ENCODE measurements at places on chromosomes 2 and 18.

- peak; percentile 16 for DNase-seq
Observed at GRCh38 chr2:190119257-190119656, 56.7 kb upstream of the MSTN start.

DNA sequence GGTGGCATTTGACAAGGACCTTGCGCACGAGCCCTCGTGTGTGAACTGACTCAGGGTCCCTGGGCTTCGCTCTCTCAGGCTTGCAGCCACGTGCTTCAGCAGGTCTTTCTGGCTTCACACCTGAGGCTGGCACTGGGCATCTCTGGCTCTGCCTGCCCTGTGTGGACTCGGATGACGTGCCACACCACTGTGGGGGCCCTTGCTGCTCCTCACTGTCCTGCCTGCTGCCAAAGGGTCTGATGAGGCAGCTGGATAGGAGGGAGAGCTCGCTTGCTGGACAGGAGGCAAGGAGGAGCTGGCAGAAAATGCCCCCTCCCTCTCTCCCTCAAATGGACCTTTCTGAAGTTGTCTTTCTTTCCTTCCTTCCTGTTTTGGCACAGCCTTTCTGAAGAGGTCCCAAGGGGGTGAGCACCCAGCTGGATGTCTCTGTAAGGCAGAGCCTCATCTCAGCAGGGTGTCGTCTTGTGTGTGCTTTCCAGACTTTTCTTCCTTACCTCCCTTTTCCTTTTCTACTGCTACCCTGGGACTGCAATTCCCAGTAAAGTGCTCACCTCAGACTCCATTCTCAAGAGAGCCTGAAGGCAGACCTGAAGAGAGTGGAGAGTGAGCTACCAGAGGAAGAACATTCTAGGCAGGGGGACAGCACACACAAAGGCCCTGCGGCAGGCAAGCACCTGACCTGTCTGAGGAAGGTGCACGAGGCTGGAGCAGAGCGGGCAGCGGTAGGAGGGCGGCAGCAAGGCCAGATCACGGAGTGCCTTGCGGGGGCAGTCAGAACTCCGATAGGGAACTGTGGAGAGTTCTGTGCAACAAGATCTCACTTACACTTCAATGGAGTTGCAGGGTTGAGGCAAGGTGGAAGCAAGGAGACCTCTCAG, 5.3 kb downstream of the PER2 start:
- DNase-seq: no peak

DNA sequence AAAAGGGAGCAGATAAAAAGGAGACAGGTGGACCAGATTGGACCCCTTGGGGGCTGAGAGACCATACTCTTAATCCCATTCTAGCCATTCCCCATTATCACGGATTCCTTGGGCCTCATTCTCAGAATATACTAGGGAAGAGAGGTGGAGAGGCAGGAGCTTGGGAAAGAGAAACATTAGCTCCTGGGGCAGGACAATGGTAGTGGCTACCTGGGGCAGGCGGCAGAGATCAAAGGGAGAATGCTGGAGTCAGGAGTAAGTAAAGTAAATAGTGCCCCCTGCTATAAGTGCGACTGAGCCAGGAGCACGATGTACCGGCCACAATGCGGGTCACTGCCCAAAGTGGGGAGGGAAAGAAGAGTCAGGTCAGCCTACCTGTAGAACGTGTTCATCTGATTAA, 20.4 kb upstream of the IHH start:
- DNase-seq: no peak

- no peak for DNase-seq
Observed at GRCh38 chr2:235618039-235618438, 124.2 kb downstream of the AGAP1 start.

DNA sequence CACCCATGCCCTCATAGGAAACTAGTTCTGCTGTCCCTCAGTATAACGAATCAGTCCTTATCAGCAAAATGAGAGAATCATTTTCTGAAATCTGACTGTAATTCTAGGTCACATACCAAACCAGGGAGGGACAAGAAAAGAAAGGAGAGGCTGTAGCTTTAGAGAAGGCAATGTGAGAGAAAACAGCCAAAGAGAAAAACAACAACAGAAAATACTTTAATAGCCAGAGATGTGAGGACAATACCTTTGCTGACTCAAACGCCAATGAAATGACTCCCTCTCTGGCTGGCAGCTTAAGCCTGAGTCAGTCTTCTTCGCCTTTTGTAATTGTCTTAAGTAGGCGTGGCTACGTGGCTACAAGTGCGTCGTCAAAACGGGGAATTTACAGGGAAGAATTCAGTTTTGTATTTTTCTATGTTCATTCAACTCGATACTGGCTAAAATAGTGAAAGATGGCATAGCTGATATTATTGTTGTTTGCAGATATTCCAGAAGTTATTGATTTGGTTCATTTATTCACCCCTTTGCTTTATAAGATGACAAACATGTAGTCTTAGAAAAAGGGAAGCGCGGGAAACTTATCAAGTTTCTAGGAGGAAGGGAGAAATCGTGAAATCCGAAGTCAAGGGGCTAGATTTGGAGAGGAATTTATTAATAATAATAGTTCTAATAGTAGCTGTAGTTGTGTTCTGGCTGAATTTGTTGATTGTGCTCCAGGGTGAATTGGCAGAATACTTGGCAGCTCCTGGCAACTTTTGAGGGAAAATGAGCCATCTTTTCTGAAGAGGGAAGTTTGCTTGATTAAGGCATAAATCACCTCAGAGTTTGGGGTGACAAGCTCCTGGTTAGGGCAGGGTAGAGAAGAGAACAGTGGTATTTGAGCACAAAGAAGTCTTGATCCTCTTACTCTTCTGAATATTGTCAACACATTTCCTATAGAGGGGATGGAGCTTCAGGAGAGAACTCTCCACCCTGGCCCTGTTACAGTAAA, at the start of gene IL1A:
Gene IL1A (minus strand): TSS at position 295 of the 991 bp plus-strand sequence. CDS start 723 bp downstream, outside the sequence.
- DNase-seq: no peak

DNA sequence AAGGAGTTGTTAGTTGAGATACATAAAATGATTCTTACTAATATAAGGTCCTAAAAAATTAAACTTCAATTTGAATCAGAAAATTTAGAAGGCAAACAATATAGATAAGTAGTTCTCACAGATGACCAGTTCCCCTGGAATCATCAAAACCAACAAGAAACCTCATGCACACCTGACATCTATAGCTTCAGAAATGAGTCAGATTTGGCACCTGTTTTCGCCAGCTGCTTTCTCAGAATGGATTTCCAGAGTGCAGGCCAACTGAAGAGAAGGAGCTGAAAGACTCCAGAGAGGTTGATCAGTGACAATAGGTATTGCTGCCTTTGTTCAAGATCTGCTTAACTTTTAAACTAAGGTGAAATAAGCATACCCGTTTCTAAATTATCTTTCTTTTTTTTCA, 192.4 kb downstream of the RDH14 start:
- no peak for DNase-seq

DNA sequence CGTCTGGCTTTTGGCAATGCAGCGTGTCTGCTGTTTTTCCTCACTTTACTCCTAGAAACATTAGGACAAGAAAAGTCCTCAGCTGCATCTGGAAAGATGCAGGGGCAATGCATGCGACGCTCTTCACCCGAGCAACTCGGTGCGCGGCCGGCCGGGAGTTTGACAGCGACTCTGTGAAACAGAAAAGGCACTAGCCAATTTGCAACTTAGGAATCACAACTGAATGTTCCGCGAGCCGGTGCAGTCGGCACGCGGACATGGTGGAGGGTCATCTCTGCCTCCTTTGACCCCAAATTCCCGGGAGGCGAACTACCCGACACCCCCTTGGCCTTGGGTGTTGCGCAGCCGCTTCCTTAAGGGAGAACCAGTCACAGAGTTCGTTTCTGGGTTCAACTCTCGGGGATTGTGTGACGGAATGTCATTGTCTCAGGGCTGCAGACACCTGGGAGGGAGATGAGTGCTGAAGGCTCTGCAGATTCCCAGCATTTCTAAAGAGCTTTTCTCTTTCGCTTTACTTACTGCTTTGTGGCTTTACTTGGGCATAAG, 9.8 kb downstream of the NR4A2 start:
- no peak for DNase-seq

DNA sequence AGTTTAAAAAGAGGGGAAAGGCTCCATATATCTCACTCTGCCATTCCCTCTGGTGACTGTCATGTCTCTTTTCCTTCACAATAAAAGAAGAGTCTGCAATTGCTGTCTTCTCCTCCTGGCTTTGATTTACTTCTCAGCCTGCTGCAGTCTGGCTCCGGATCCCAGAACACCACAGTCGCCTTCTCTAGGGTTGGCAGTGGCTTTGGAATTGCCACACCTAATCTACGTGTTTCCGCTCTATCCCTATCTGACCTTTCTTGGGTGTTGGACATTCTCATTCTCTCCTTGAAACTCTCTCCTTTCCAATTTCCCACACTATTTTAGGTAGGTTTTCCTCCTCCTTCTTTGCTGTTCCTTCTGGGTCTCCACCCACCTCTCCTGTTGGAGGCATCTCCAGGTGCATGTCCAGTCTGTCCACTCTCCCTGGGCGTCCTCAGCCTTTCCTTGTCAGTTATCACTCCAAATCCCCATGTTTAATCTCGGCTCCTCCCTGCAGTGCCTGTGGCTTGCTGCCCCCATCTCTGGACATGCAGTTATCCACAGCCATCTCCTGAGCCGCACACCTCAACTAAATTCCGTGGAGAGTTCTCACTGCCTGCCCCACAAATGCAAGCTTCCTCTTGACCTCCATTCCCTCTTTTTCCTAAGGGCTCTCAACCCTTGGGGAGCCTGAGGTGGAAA, 112.8 kb downstream of the KCTD1 start:
- DNase-seq: no peak

DNA sequence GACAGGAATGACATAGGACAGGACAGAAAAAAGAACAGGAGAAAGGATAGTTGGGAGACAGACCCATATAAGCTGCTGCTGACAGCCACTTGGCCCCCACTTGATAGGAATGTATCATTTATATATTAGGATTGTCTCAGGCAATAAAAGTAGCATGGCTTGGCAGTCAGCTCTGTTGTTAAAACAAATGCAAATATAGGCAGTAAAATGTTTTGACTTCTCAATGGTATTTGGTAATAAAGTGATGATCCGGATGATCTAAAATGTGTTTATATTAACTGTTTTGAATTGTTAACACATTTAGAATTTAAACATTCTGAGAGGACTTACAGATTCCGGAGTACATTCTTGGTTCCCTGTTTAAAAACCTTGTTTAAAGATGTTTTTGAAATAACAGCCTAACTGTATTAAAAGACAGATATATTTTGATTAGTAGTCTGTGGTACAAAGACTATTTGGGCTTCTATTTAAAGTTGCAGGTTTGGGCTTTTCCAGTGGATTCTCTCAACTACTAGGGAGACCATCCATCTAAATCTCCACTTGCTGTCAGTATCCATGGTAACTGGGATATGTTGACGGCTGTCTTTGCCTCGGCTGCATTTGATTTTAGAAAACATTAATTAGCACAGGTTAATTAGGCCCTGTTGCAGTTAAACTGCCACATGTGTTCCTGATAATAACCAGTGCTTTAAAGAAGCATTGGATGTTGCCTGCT, 147.6 kb downstream of the ESCO1 start:
- no peak for DNase-seq

GRCh38 chr2:168708080-168708479, 94.4 kb upstream of the NOSTRIN start:
- no peak for DNase-seq
